ENCODE measurements at places on chromosomes 4 and X.

- no peak for DNase-seq
These were observed 463 bp downstream of the CT45A10 start for GRCh38 chrX:135892781-135893180.

GRCh38 chr4:157219711-157220370 lies 687 bp upstream of the GRIA2 start:
- no peak for DNase-seq

- no peak for DNase-seq
These were observed 69.8 kb upstream of the NEIL3 start for GRCh38 chr4:177239878-177240277.

DNA sequence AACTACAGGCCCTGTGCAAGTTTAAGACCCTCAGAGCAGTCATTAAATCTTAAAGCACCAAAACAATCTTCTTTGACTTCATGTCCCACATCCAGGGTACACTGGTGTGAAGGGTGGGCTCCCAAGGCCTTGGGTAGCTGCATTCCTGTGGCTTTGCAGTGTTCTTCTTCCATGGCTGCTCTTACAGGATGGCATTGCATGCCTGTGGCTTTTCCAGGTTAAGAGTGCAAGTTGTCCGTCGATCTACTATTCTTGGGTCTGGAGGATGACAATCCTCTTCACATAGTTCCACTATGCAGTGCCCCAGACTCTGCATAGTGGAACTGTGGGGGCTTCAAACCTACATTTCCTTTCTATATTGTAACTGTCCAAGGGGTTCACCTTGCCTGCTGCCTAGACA lies 494.5 kb downstream of the CFAP47 start:
- DNase-seq: no peak

- peak; percentile 61 for DNase-seq
These were observed 641 bp upstream of the NCBP2L start for GRCh38 chrX:107776649-107777535.

- no peak for DNase-seq
These were observed 2.3 kb upstream of the SLC26A1 start for GRCh38 chr4:995311-996026.

DNA sequence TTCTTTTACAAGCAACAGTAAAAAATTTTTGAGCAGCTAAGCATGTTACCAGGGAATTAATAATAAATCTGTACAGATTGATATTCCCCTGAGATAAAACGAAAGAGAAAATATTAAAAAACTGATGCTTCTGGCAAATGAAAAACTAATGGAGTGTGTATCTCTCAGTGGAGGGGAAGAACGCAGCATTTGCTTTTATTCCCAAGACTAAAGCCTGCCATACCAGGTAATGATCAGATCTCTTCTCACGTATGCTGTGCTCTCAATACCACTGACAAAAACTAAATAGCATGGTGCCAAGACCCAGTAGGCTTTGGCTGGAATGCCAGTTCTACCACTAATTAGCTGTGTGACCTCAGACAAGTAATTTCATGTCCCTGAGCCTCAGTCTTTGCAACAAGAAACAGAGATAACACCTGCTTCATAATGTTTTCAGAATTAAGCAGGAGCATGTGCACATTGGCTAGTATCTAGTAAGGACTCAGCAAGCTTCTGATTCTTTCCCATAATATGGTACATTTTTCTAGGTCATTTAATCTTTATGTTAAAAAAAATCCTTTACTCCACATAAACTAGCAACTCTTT lies 179.6 kb downstream of the CENPC start:
- no peak for DNase-seq

DNA sequence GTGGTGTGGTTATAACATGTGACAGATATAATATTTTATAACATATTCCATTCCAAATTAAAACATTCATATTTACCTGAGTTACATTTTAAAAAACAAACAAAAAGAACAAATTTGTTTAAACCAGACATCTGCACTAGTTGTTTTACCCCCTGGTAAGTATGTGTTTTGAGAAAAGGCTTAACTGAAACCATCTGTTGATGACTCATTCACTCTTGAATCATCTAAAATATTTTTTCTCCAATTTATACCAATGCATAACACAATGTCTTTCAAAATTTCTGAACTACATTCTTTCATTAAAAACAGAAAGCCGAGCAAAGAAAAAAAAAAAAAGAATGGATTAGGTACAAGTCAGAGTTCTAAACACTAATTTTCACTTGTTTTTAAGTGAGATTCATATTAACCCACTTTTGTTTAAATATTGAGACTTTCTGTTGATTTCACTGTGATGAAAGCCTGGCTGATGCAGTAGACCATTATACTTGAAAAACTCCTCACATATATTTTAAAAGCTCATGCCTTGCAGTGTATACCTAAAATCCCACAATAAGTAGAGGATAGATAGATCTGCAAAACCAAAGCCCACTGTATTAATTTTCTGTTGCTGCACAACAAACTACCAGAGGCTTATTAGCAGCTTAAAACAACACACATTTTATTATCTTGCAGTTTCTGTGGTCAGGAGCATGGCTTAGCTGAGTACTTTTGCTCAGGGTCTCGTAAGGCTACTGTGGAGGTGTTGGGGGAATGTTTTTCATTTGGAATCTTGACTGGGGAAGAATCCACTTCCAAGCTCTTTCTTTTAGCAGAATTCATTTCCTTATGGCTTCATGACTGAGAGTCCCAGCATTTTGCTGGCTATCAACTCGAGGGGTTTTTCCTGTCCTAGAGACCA lies 221.5 kb downstream of the PCDH18 start:
- DNase-seq: no peak

- no peak for DNase-seq
These were observed 245.9 kb upstream of the GIMD1 start for GRCh38 chr4:106614441-106614840.
